ENCODE measurements at places on chromosomes 7 and 10.
A peak's percentile ranks its signal among the peaks of the same experiment; 100 is the strongest.

DNA sequence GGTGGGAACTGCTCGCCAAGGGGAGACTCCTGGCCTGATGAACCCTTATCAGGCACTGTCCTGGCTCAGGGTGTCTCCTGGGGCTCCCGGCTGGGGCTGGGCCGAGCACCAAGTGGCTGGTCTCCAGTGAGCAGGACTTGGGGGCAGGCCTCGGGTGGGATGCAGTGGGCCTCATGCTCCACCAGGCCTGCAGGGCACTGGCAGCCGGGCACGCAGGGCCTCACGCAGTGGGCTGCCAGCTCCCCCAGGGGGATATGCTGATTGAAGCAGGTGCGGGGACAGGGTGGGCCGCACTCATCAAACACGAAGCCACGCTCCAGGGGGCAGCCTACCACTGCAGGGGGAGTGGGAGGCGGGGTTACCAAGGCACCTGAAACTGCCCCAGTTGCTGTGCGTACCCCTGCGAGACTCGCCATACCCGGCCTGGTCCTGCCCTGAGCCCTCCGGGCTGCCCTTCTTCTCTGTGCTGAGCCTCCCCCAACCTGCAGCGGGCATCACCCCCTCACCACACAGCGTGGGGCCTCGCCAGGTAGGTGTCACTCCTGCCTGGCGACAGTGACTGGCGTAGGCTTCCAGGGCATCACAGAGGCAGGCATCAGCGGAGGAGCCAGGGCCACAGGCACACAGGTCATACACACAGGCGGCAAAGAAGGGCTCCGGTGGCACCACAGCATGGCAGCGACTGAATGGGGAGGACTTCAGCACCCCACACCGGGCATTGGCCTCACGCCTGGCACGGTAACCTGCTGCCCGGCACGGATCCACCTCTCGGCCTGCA is 14.5 kb downstream of the ATP6V1F start:
- DNase-seq, result no peak

DNA sequence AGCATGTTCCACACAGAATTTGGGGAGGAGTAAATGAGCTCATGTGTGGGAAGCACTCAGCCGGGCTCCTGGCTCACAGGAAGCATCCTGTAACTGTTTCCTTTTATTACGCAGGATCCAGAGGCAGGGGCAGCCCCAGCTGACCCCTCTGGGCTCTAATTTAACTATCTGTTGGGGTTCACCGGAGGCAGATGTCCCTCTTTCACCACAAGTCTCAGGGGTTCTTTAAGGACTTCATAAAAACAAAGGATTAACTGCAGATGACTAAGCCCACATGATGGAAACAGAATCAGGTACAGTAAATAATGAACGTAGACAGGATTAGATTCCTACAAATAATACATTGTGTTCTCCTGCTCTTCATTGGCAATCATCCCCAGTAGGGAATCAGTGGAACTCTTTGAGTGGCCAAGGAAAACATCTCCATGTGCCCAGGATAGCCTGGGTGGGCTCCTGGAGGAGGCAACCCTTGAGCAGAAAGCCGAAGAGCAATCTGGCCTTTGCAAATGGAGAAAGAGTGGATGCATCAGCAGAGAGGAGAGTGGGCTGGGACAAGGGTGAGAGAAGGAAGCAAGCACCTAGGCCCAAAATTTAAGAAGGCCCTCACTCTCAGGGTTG is 24.6 kb downstream of the TBXAS1 start:
- DNase-seq, result no peak

GRCh38 chr7:70696201-70696754 is 435.7 kb upstream of the GALNT17 start:
- DNase-seq, result no peak

- DNase-seq, result no peak
These were observed 128.3 kb upstream of the MKI67 start for GRCh38 chr10:128254476-128254875.

DNA sequence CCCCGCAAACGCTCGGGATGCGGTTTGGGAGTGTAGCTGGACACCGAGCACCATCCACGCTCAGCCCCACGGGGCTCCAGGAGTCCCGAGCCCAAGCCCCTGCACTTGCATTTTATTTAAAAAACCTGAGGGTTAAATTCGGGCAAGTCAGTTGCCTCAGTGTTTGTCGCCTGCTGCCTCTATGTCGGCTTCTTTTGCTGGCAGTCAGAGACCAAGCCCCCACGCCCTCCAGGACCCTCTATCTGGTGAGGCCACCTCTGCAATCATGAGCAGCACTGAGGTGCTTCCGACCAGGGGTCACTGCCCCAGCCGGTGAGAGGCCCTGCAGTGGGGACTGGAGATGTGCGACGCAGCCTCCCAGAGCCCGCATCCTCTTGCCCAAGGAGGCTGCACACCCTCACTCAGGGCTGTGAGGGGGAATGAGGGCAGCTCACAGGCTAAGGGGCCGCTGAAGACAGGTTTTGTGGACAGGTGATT is 13.3 kb upstream of the ZNF273 start:
- peak; percentile 15 for DNase-seq

- DNase-seq, result peak; percentile 57
These were observed 4.1 kb upstream of the TAS2R5 start for GRCh38 chr7:141785706-141786552.

GRCh38 chr10:121501796-121502195 is 96.4 kb downstream of the FGFR2 start:
- DNase-seq, result no peak

DNA sequence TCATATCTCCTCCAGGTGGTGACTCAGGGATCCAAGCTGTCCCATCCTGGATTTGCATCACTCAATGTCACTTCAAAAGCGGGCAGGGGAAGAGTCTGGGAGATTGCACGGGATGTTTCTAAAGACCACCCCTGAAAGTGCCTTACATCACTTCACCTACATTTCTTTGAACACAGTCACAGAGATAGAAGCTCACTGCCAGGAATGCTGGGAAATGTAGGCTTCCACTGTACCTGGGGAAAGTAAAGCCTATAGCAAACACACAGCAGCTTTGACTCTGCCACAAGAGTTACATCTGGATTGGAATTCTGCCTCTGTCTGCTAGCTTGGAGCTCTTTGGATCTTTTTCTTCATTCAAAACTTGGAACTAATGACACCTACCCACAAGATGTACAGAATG is 300.9 kb downstream of the WDR11 start:
- DNase-seq, result no peak
